Ecto neural progenitor cell (in vitro differentiated cells): ENCODE measurements at places on chromosomes 7 and 10.

- no peak for DNase-seq
Observed at GRCh38 chr7:22724861-22725260, 2.1 kb upstream of the IL6 start.

- no peak for DNase-seq
Observed at GRCh38 chr7:22295402-22296264, 61.3 kb downstream of the RAPGEF5 start.

DNA sequence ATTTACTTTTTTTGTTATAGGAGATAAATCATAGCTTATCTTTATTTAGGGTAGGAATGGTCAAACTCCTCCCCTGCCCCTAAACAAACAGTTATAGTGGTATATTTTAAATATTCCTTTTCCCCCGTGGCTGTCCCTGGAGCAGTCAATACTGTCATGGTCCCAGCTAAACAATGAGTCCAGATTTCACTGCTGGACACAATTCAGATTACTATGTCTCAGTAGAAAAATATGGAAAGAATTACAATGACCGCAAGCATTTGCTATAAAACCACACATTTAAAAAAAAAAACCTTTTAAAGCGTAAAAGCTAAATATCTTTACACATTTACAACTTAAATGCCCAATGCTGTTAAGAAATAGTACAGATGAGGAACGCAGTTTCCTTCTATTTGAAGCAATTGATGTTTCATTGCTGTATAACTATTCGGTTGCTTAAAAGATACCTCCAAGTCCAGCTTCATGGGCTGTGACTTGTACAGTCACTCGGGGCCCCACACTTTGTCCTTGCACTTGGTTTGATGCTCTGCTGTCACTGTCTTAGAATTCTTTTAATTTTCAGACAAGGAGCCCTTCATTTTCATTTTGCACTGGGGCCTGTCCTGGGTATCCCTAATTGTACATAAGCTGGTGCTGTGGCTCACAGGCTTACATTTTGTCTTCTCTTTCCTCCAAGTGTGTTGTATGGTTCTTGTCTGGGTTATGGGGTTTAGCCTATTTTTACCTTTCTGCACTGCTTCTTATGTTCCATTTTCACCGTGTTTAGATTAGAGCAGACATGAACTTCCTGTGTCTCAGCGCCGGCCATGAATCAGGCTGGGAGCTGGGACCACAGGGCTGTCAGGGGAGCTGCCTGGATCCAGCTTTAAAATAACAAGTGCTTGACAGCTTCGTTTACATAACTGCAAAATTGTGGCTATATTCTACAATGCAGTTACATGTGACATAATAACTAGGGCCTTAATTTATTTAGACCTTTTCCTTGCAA, 530.2 kb upstream of the FZD8 start:
- no peak for DNase-seq

GRCh38 chr10:324593-324992, 189.3 kb downstream of the ZMYND11 start:
- DNase-seq = no peak

DNA sequence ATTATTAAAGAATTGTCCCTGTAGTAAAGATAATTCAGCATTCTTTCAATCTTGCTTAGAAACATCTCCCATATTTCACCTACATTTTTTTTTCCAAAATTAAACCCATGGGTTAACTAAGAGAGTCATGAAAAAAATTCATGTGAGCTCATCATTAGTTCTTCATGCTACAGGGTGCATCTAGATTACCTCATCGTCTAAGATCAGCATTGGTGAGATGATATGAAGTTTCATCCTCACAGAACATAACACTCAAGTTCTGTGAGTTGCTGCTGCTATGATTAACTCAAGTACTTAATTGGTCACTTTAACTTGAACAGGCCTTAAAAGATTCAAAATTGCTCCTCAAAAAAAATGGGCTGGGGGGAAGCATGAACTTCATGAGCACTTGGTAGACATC, 50.0 kb downstream of the RAB11FIP2 start:
- no peak for DNase-seq
